Activated CD8-positive, alpha-beta memory T cell treated with anti-CD3 and anti-CD28 coated beads, Interleukin-2, amount 50 U/mL, for 4 hours (primary cell): ENCODE measurements at places on chromosomes 3 and 15.

GRCh38 chr3:195558602-195559001, 15.5 kb upstream of the PPP1R2 start:
- DNase-seq = no peak

GRCh38 chr3:61078048-61078752, 173.1 kb downstream of the FHIT start:
- DNase-seq = no peak

- no peak for DNase-seq
Measured at GRCh38 chr3:60531759-60532158, 719.5 kb downstream of the FHIT start.

- no peak for DNase-seq
Measured at GRCh38 chr3:42665050-42665878, 11.8 kb downstream of the ZBTB47 start.

GRCh38 chr15:68349151-68349550, 71.6 kb downstream of the FEM1B start:
- no peak for DNase-seq
